ENCODE measurements at places on chromosomes 13 and 19.

DNA sequence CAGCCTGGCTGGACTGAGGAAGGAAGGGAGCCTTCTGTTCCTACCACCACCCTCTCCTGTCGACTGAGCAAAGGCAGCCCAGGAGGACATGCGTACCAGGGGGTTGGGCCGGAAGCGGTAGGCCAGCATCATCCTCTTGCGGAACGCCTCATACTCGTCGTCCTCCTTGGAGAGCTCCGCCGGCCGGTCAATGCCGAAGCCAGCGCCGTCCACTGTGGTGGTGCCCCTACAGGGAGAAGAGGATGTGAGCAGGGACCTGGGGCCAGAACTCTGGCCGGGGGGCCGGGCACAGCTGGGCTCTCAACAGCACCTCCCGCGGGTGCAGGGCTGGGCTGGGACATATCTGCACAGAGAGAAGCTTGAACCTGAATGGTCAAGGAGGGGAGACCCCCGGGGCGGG, 3.8 kb upstream of the TM6SF2 start:
- no peak for DNase-seq

DNA sequence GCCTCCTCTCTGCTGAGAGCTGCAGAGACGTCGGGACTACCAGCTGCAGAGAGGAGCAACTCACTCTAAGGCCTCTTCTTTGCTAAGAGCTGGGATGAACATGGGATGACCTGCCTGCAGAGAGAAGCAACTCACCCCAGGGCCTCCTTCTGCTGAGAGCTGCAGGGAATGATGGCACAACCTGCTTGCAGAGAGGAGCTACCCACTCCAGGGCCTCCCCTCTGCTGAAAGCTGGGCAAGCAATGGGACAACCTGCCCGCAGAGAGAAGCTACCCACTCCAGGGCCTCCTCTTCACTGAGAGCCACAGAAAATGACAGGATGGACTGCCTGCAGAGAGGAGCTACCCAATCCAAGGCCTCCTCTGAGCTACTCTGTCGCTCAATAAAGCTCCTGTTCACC, 6.9 kb upstream of the MLLT1 start:
- no peak for DNase-seq

DNA sequence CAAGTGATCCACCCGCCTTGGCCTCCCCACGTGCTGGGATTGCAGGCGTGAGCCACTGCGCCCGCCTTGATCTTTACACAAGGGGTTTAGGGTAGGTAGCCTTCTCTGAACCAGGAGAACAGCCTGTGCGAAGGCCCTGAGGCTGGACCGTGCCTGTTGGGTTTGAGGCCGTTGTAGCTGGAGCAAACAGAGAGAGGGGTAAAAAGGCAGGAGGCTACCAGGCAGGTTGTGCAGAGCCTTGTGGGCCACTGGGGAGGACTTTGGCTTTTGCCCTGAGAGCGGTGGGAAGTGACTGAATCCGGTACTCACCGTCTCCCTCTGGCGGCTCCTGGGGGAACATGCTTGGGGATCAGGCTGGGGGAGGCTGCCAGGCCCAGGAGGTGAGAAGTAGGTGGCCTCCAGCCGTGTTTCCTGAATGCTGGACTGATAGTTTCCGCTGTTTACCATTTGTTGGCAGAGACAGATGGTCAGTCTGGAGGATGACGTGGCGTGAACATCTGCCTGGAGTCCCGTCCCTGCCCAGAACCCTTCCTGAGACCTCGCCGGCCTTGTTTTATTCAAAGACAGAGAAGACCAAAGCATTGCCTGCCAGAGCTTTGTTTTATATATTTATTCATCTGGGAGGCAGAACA, 24.6 kb downstream of the SPC24 start:
- no peak for DNase-seq

- DNase-seq = no peak
Measured at GRCh38 chr13:58680115-58680514, 1048.6 kb downstream of the PCDH17 start.

GRCh38 chr13:44429311-44429710, 55.7 kb downstream of the SERP2 start:
- DNase-seq = no peak

DNA sequence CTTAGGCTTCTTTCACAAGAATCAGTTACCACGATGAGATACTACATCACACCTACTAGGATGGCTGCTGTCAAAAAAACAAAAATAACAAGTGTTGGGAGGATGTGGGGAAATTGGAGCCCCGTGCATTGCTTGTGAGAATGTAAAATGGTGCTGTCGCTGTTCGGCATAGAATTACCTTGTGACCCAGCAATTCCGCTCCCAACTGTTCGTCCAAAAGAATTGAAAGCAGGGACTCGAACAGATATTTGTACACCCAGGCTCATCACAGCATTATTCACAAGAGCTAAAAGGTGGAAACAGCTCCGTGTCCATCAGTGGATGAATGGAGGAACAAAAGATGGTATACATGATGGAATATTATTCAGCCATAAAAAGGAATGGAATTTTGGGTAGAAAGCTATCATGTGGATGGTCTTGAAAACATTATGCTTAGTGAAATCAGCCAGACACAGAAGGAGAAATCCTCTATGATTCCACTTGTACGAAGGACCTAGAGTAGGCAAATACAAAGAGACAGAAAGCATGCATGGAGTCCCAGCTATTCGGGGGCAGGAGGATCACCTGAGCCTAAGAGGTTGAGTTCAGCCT, 23.4 kb downstream of the PAK4 start:
- no peak for DNase-seq

DNA sequence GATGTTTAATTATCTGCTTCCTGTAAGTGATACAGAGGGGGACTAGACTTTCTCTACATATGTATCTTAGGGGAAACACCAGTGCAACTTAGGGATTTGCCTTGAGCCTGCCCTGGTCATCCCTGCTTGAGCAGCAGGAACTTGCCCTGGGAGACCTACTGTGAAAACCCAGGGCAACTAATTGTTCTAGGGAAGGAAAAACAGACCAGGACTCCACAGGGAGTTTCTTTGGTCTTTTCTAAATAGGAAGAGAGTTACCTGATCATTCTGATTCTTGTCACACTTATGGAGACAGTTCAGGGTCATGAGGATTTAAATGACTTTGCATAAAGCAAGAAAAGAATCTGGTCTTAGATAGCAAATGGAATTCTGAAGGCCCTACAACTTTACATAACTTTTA, 89.1 kb downstream of the WASF3 start:
- DNase-seq = no peak

DNA sequence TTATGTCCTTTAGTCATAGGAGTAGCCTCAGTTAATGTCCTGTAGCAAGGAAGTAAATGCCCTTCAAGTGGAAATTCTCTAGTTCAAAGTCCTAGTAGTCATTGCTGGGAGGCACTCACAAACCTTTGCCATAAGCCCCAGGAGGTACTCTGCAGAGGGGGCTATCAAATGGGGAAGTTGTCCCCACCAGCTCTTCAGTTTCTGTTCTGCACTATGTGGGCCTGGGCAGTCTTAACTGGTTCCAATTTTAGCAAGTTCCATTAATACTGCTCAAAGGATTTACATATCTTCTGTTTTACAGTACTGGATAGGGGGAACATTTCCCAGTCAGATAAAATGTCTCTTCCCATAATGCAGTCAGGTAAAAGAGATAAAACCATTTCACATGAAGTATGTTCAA, 101.3 kb downstream of the B3GLCT start:
- DNase-seq = no peak

GRCh38 chr13:34719060-34719875, 222.8 kb upstream of the NBEA start:
- DNase-seq = no peak
